ENCODE measurements at places on chromosomes 7 and 10.

DNA sequence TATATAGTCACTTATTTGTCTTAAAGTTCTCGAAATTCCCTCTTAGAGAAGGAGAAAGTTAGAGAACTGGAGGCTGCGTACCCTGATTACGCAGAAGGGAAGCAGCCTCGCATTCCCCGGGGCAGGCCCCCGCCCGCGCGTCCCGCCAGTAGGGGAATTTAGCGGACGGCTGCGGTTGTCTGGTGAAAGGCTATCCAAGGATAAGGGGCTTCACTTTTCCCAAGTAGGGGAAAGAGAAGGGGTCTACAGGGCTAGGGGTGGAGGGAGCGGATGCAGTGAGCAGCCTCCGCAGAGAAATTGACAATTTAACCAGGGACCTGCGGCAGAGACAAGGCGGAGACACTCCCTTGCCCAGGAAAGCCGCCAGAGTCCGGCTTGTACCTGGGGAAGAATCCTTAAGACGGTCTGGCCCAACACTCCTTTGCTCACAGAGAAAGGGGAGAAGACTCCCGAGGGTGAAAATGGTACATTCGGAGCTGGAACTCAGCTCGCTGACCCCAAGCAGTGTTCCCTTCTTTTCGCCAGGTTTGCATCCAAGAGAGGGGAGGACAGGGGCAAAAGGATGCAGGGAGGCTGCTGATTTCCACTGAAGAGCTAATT, 994 bp upstream of the MAGI2 start:
- no peak for DNase-seq

- DNase-seq = no peak
Measured at GRCh38 chr7:83987764-83988163, 206.8 kb downstream of the SEMA3A start.

DNA sequence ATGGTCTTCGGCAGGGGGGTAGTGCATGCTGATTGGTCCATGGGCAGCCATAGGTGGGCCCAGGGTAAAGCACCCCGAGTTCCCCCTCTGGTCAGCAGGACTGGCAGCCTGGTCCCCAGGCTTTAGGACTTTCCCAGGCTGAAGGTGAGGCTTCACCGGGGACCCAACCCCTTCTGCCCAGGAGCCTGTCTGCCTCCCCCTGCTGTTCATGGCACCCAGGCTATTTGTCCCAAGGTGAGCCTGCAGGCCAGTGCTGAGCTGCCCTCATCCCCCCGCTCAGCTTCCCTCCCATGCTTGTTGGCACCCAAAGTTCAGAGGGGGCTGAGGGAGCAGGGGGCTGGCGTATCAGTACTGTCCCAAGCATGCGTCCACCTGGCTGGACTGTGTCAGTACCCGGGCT, 38.5 kb upstream of the ZNRF2 start:
- no peak for DNase-seq

DNA sequence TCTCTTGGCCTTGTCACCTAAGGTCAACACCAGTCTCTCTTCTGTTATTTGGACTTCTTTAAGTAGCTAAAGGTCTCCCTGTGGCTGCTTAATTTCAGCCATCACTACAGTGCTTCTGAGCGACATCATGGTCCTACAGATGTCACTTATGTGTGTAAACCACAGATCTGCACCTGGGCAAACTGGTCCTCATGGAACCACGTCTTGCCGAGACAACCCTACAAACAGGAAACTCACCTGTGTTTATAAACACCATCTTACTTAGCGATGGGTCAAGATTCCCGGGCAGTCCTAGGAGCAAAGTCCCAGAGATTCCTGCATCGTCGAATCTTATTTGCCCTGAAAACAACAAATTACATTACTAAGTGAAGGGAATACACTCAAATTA, 27.8 kb downstream of the KLF6 start:
- no peak for DNase-seq

GRCh38 chr7:494906-495305, 24.7 kb downstream of the PDGFA start:
- no peak for DNase-seq

DNA sequence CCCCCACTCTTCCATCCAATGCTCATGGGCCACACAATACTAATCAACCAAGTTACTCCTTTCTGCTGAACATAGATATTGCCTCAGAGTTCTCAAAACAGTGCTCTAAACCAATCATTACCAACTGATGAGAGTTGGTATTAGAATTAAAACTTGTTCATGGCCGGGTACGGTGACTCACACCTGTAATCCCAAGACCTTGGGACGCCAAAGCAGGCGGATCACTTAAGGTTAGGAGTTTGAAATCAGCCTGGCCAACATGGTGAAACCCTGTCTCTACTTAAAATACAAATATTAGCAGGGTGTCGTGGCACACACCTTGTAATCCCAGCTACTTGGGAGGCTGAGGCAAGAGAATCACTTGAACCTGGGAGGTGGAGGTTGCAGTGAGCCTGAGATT, 8.2 kb downstream of the TM9SF3 start:
- DNase-seq = no peak

DNA sequence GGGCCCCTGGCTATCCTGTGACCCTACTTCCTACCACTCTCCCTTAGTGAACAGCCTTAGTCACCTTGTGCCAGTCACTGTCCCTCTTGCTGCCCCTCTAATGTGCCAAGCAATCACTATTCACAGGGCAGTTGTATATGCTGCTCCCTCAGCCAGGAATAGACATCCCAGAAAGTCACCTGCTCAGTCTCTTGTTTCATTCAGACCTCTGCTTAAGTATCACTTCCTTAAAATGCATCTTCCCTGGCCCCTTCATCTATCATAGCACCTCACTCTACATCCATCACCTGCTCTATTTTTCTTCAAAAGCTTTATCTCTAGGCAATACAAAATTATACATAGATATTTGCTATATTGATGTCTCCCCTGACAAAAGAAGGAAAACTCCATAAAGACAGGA, 328.4 kb upstream of the NFE2L3 start:
- DNase-seq = no peak

- no peak for DNase-seq
Measured at GRCh38 chr10:44398271-44398670, 13.4 kb upstream of the CXCL12 start.

- no peak for DNase-seq
Measured at GRCh38 chr7:69250958-69251357, 347.3 kb upstream of the AUTS2 start.

DNA sequence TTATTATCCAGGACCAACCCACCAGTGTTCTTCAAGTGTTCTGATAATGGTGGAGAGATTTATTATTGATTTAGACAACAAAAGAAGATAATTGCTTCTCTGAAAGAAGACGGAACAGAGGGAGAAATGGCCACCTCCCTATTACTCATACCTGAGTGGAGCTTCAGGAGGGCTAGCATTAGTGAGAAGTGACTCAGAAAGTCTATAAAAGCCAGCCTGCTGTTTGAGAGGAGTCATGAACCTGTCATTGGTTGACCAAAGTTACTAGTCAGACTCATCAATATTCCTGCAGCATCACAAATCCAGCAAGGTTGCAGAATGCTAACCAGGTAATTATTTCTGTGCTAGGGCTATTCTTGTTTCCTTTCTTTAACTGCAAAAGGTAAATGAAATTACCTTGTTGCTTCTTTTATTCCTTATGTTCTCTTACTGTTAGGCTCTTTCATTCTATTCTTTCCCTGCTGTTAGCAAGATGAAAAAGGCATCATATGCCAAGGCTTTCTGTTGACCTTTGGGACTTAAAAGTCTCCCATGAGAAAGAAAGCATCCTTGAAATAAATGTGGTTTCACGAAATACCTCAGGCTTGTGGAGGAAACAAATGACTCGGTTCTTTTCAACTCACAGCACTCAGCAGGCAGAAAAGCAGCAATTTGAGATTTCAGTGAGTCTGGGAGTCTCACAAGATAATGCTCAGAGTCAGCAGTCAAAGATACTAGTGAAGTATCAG, 256.4 kb upstream of the PHYHIPL start:
- DNase-seq = no peak

- no peak for DNase-seq
Measured at GRCh38 chr10:28680358-28680752, 3.0 kb downstream of the BAMBI start.

All from stimulated activated CD4-positive, alpha-beta T cell treated with anti-CD3 and anti-CD28 coated beads, Interleukin-2, amount 100 ng/mL, for 48 hours (primary cell).